Stimulated activated naive CD4-positive, alpha-beta T cell treated with Interleukin-2 at 50 U/mL for 16 hours (primary cell): ENCODE measurements at places on chromosomes 16 and 17.

GRCh38 chr17:12328204-12328603 lies 307.5 kb downstream of the MAP2K4 start:
- DNase-seq = no peak

DNA sequence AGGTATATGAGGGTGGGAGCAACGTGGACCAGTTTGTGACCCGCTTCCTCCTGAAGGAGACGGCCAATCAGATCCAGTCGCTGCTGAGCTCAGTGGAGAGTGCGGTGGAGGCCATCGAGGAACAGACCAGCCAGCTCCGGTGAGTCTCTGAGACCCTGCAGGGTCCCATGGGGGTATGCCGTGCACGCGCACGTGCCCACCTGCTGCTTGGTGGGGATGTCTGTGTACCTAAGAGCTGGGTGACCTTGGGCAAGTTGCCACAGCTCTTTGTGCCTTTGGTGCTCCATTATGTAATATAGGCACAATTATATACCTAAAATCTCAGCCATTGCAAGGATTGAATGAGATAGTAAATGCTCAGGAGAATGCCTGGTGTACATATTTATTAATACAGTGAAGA lies 22.4 kb downstream of the NECAB2 start:
- DNase-seq = no peak

- no peak for DNase-seq
Observed at GRCh38 chr16:77946823-77947222, 75.5 kb upstream of the CLEC3A start.

- DNase-seq = no peak
Observed at GRCh38 chr17:29559640-29560039, 7.2 kb downstream of the ABHD15 start.

GRCh38 chr17:34420254-34420766 lies 57.3 kb upstream of the CCL1 start:
- peak; percentile 46 for DNase-seq

DNA sequence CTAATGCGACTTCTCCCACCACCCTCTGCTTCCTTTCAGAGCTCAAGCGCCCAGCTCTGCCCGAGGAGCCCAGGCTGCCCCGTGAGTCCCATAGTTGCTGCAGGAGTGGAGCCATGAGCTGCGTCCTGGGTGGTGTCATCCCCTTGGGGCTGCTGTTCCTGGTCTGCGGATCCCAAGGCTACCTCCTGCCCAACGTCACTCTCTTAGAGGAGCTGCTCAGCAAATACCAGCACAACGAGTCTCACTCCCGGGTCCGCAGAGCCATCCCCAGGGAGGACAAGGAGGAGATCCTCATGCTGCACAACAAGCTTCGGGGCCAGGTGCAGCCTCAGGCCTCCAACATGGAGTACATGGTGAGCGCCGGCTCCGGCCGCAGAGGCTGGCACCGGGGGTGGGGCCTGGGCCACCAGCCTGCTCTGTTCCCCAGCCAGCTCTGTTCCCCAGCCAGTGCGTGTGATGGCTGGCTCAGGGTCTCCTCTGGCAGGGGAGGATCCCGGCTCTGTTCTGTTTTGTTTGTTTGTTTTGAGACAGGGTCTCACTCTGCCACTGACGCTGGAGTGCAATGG lies 18.7 kb downstream of the CRISPLD2 start:
- DNase-seq = no peak

DNA sequence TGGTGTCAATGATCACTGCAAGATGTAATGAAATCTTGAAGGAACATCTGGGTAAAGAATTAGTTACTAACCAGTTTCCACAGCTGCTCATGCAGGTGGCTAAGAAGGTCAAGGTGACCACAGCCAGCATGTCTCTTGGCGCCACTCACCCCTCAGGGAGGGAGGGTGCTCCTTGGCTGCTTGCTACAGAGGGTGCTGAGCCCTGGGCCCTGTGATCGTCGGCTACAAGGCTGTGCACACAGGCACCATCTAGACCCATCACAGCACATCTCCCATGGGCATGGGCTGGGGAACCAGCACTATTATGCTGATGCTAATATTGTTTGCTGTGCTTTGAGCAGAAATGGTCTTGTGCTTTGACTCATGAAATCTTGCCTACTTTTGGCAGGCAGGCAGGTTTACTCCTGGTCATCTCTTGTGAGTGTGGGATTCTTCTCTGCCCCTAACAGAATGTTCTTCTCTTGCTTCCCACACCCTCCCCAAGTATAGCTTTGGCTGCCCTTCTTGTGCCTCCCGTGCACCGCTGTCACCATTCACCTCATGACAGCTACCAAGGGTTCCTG lies 36.4 kb downstream of the TXNDC11 start:
- no peak for DNase-seq

DNA sequence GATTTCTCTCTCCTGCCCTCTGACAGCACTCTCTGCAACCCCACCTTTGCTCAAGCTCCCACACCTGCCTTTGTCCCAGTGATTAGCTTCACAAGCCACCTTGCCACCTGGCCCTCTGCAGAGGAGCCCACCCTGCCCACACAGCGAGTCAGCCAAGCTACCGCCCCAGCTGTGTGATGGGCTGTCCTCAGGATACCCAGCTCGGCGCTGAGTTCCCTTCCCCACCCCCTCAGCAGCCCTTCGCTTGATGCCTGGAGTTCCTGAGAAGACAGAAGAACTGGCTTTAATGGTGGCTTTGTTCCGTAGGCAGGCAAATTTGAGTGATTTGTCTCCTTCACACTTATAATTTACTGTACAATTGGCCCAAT lies 266.4 kb downstream of the CBLN1 start:
- no peak for DNase-seq

- no peak for DNase-seq
Observed at GRCh38 chr17:78924481-78925151, 571 bp downstream of the TIMP2 start.

- DNase-seq = no peak
Observed at GRCh38 chr16:55698331-55698730, 42.5 kb downstream of the SLC6A2 start.

DNA sequence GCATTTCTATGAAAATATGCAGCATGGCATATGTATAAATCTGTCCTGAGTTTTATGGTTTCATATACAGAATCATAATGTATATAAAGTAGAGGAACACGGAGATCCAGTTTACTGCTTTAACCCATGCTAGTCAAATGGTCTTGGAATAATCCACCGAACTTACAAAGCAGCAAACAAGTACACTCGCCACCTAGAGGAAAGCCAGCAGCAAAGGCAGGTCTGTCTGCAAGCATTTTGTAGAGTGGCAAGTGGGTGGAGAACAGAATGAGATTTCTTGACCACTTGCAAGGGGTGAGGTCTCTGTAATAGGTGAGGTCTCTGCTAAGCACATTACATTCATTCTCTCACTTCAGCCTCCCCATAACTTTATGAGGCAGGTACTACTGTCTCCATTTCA lies 308.3 kb downstream of the CA10 start:
- no peak for DNase-seq

- no peak for DNase-seq
Observed at GRCh38 chr17:45896803-45897693, 2.7 kb downstream of the MAPT start.

DNA sequence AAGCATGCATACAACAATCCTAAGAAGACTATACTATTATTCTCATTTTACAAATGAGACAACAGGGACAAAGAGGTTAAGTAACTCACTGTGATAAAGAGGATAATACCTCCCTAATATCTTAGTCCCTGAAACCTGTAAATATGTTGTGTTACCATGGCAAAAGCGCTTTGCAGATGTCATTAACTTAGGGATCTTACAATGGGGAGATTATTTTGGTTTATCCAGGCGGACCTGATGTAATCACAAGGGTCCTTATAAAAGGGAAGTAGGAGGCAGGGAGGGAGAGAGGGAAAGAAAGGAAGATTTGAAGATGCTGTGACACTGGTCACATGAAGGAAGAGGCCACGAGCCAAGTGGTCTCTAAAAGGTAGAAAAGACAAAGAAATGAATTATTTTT lies 164.7 kb downstream of the CNTNAP4 start:
- no peak for DNase-seq

GRCh38 chr17:38741921-38742410 lies 6.2 kb downstream of the PCGF2 start:
- DNase-seq = no peak

GRCh38 chr16:11689031-11689840 lies 21.0 kb downstream of the SNN start:
- DNase-seq = no peak
